ENCODE measurements at places on chromosomes 7 and 10. TPM values are rescaled to one million over a fixed set of nuclear protein-coding genes. Genes with fewer than 3 reads are reported as not detected.

The MSMB gene
- 130 TPM for total RNA-seq

The FGL2 gene
- total RNA-seq = 8.0 TPM

The C7orf33 gene
- total RNA-seq = not detected

The HSPA12A gene
- total RNA-seq = 15.2 TPM

The STEAP4 gene
- 14.5 TPM for total RNA-seq

The ANK3 gene
- 34.8 TPM for total RNA-seq

The NAT16 gene
- total RNA-seq = not detected

DNA sequence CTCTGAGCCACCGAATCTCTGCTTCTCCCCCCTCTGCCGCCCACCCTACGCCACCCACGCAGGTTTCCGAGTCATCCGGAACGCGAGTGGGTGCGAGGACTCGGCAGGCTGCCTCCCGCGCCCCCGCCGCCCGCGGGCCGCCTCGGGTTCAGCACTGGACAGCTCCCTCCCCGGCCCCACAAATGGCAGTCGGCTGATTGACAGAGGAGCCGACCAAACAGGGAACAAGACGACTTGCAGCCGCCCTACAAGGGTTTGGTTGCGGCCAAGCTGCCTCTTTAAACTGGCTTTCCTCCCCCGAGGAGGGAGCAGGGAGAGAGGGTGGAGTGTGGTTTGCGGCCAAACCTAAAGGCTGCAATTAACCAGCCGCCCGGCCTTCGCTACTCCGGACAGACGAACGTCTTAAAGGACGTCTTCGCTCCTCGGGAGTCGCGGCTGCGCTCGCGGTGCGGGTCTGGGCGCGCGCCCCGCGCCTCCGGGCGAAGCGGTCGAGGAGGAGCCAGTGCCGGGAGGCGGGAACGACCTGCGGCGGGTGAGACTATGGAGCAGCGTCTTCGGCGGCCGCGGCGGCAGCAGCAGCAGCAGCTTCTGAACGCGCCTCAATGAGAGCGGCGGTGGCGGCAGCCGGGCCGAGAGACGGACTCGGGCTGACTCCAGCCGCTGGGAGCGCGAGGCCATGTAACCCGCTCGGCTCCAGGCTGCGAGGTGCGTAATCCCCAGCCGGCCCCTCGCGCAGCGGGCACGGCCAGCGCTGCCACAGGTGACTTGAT, at the start of gene GPR158:
GPR158 (plus strand) TSS at position 541 of the 770 bp plus-strand sequence. CDS start 420 bp downstream, outside the sequence.
- DNase-seq = peak; percentile 91

DNA sequence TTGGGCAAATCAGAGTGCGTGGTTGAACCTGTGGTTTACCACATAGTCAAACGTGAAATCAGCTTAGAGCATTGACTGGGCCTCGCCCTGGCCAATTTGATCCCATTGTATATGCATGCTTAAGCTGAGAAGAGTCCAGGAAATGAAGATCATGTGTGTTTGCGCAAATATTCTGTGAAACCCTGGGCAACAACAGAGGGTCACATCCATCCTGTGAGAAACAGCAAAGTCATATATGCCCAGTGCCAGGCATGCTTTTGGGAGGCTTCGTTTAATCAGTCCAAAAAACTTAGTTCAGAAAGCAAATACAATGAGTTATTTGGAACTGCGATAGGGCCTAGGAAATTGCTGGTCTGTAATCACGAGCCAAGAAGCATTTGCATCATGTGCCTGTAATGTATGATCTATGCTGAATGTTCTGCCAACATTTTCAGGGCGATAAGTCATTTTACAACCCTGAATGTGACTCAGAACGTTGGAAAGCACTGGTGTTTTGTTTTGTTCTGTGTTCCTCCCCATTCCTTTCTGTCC, 412.1 kb upstream of the CELF2 start:
- peak; percentile 75 for DNase-seq

DNA sequence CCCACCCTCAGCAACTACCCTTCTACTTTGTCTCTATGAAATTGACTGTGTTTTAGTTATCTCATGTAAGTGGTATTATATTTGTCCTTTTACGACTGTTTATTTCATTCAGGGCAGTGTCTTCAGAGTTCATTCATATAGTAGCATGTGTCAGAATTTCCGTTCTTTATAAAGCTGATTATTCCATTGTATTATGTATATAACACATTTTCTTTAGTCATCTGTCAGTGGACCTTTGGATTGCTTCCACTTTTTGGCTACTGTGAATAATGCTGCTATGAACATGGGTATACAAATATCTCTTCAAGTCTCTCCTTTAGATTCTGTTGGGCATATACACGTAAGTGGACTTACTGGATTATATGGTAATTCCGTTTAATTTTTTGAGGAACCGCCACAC, 14.5 kb downstream of the SLF2 start:
- DNase-seq = no peak

DNA sequence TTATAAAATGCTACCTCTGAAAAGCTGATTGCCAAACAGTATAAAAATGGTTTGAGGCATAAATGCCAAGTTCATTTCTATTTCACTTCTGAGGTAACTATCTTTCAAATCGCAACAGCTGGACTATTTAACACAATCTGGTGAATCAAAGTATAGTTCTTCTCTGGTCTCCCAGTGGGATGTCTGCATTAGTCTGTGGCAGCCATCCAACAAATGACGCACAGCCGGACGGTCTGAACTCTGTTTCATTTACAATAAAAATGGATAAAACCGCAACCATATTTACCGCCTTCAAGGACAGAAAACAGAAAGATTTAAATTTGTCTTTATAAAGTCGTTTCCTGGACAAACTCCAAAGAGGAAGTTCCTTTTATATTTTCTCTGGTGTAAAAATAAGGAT, 41.9 kb downstream of the ENO4 start:
- DNase-seq = peak; percentile 89

DNA sequence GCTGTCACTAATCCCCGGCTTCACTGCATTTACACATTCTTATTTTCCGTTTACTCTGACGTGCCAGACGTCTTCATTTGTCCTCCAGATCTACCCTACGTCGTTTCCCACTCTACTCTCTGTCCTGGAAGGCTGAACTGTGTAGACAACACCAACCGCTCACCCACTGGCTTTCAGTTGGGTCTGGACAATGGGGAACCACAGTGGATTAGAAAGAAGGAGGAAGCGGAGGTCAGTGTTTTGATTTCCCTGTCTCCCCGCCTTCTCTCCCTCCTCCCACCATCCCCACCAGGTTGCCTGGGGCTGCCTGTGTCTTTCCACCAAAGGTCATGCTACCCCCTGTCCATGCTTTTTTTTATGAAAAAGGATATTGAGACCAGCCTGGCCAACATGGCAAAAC, 14.0 kb upstream of the CTBP2 start:
- DNase-seq = no peak

- DNase-seq = peak; percentile 96
Observed at GRCh38 chr10:72625608-72626443, at the start of gene MICU1. MICU1 (minus strand) TSS chr10:72626079; CDS start chr10:72566793, 59,286 bp downstream.

- DNase-seq = no peak
Observed at GRCh38 chr10:78640796-78641636, 427.8 kb upstream of the ZMIZ1 start.
